Neural progenitor cell (in vitro differentiated cells): ENCODE measurements at places on chromosomes 2 and 18. TPM values are rescaled to one million over a fixed set of nuclear protein-coding genes. Genes with fewer than 3 reads are reported as not detected.

DNA sequence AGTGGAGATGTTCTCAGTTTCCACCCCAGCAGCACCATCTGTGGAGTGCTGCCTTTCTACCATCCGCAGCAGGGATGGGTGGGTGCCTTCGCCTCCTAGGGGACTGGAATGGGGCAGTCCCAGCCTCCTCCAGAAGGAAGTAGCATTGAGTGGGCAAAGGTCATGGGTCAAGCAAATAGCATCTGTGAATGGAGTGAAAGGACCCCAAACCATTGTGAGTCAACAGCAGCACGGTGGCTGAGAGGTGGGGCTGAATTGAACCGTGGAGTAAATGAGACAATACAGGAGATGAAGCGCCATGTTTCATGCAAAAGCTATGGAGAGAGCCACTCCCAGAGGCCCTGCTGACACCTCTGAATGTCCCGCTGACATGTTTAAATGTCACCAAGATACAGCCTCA lies 9.7 kb downstream of the GPR55 start:
- no peak overlapping the region for H3K27ac ChIP-seq
- no peaks in the 10 kb centered on the region for H3K27me3 ChIP-seq
- no peak overlapping the region for H3K4me3 ChIP-seq
- H3K4me1 ChIP-seq, result no peaks in the 10 kb centered on the region
- no peaks in the 10 kb centered on the region for H3K36me3 ChIP-seq

- no peaks in the 10 kb centered on the region for H3K27me3 ChIP-seq
- peaks cover 31% of the 10 kb centered on the region for H3K4me1 ChIP-seq
- no peak for DNase-seq
- H3K27ac ChIP-seq, result no peak overlapping the region
These were observed 237.6 kb downstream of the IKZF2 start for GRCh38 chr2:212913640-212914306.

DNA sequence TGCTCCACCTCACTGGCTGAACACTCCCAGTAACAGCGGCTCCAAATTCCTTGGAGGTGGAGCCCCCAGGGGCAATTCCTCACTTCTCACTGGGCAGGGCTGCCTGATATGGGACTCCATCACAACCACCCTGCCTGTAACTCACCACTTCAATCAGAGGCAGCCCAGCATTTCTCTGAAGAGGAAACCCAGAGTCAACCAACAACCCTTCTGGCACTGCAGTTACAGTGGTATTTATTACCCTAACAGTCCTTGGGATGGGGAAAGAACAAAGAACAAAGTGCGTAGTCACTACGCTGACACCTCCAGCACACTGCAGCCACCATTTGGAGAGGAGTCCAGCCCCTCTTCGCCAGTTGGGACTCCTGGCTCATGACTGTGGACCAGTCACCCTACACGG lies 85.7 kb upstream of the GALNT13 start:
- no peak overlapping the region for H3K4me3 ChIP-seq
- H3K36me3 ChIP-seq, result no peaks in the 10 kb centered on the region
- no peak overlapping the region for H3K27ac ChIP-seq

DNA sequence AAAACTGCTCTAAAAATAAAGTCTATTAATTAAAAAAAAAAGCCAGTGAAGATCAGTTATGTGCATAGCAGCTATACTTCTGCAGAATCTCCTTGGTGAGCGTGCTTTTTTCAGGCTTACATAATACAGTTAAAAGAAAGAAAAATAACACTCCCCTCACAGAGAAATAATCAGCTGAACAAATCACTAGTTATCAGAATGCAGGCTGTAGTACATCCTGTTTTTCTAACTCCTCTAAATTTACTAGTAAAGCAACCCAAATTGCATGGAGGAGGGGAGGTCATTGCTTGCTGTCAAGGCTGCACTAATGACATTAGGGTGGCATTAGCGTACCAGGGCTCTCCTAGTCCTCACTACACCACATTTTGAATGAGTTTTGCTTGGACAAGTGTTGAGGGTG lies 192.2 kb downstream of the PLCL1 start:
- no peak overlapping the region for H3K4me3 ChIP-seq
- no peak overlapping the region for H3K27ac ChIP-seq
- no peaks in the 10 kb centered on the region for H3K27me3 ChIP-seq
- H3K4me1 ChIP-seq, result no peaks in the 10 kb centered on the region
- no peaks in the 10 kb centered on the region for H3K36me3 ChIP-seq

GRCh38 chr2:217433522-217433921 lies 569.3 kb downstream of the TNS1 start:
- peaks cover 33% of the 10 kb centered on the region for H3K4me1 ChIP-seq
- H3K4me3 ChIP-seq, result no peak overlapping the region
- no peak overlapping the region for H3K27ac ChIP-seq
- no peaks in the 10 kb centered on the region for H3K36me3 ChIP-seq
- H3K27me3 ChIP-seq, result no peaks in the 10 kb centered on the region

The EMILIN2 gene
- total RNA-seq, result 2.2 and 10.7 TPM in 2 replicates

The POMC gene
- not detected in 2 replicates for total RNA-seq

The CD28 gene
- total RNA-seq, result not detected in 2 replicates

The C2orf80 gene
- total RNA-seq, result 0.81 TPM in 1 of 2 replicates, not detected in the other

DNA sequence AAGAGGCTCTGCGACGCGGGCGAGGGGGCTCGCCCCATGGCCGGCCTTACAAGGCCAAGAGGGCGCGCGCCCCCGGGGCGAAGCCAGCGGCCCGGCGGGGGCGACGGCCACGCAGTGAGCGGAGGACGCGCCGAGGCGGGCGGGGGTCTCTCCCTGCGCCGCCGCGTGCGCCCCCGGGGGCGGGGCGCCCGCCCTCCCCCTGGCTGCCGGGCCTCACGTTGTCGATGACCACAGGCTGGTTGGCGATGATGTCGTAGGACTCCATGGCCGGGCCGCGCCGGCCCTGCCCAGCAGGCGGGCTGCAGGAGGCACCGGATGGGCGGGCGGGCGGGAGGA lies 250 bp downstream of the ACTR1B start:
- no peak for DNase-seq
- H3K27me3 ChIP-seq, result no peaks in the 10 kb centered on the region
- H3K4me1 ChIP-seq, result peaks cover 17% of the 10 kb centered on the region
- H3K36me3 ChIP-seq, result no peaks in the 10 kb centered on the region
- peak overlapping the region; percentile 69 for H3K4me3 ChIP-seq
- H3K27ac ChIP-seq, result peak overlapping the region; percentile 82

DNA sequence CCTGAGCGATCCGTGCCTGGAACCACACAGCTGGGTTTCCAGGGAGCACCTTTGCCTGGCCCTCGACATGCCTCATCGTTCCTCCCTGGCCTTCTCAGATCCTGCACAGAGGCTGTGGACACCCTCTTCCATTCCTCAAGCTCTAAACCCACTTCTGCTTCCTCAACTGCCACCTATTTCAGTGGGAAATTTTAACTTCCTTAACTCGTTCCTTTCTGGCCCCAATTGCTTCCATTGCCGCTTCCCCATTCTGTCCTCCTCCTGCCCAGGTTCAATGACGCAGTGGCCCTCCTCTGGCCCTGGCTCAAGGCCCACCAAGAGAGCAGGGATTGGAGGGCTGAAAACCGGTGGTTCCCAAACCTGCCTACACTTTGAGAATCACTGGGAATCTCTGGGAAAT lies 4.8 kb upstream of the B3GNT7 start:
- H3K4me3 ChIP-seq, result no peak overlapping the region
- H3K27ac ChIP-seq, result no peak overlapping the region
- no peaks in the 10 kb centered on the region for H3K36me3 ChIP-seq
- H3K4me1 ChIP-seq, result peaks cover 11% of the 10 kb centered on the region

- H3K27ac ChIP-seq, result no peak overlapping the region
- no peaks in the 10 kb centered on the region for H3K4me1 ChIP-seq
- no peaks in the 10 kb centered on the region for H3K27me3 ChIP-seq
- H3K36me3 ChIP-seq, result no peaks in the 10 kb centered on the region
- DNase-seq, result no peak
These were observed 75.5 kb downstream of the TRABD2A start for GRCh38 chr2:84805250-84805958.

The ATF2 gene
- 89.8 and 133 TPM in 2 replicates for total RNA-seq

DNA sequence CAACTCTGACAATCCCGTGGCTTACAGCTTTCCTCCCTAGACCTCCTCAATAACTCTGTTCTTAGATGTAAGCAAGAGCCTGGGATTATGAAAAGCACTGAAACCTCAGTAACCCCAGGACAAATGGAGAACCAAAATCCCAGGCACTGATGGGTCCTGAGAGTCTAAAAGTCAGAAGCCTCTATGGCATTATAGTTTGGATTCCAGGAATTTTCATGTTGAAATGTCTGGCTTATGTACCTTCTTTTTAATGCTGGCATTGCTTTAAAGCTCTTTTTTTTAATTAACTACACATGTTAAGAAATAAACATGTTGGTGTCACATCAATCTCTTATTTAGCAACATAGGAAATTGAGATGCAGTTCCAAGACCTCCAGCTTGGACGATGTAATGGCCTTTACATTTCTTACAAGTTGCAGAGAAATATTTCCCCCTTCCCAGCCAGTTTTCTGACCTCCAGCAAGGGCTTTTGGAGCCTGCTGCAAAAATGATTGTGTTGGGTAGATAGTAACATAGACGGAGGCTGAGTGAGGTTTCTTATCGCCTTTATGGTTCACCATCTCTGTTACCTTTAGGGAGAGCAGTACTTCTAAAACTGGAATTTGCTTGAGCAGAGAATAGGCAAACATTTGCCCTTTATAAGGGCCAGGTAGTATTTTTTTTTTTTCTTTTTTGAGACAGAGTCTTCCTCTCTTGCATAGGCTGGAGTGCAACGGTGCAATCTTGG lies 84.8 kb upstream of the RASGRP3 start:
- H3K4me3 ChIP-seq, result no peak overlapping the region
- H3K27ac ChIP-seq, result no peak overlapping the region
- H3K27me3 ChIP-seq, result no peaks in the 10 kb centered on the region

GRCh38 chr2:180705551-180705950 lies 274.9 kb upstream of the UBE2E3 start:
- H3K27me3 ChIP-seq, result no peaks in the 10 kb centered on the region
- no peaks in the 10 kb centered on the region for H3K36me3 ChIP-seq
- no peak for DNase-seq
- H3K27ac ChIP-seq, result no peak overlapping the region

- no peaks in the 10 kb centered on the region for H3K36me3 ChIP-seq
- H3K27ac ChIP-seq, result peak overlapping the region; percentile 73
- H3K4me1 ChIP-seq, result peaks cover 39% of the 10 kb centered on the region
- H3K4me3 ChIP-seq, result no peak overlapping the region
- DNase-seq, result no peak
- no peaks in the 10 kb centered on the region for H3K27me3 ChIP-seq
These were observed 30.0 kb upstream of the IGFBP2 start for GRCh38 chr2:216603010-216603883.

The PLGLB1 gene
- total RNA-seq, result 1.6 and 2.4 TPM in 2 replicates

The ACP1 gene
- total RNA-seq, result 173 and 236 TPM in 2 replicates

The NCKAP5 gene
- 0.43 and 0.47 TPM in 2 replicates for total RNA-seq

GRCh38 chr18:35497027-35497369 lies 762 bp downstream of the INO80C start:
- DNase-seq, result no peak
- H3K27ac ChIP-seq, result no peak overlapping the region
- peaks cover 24% of the 10 kb centered on the region for H3K4me1 ChIP-seq

The ADGRF3 gene
- 0.04 and 0.06 TPM in 2 replicates for total RNA-seq

DNA sequence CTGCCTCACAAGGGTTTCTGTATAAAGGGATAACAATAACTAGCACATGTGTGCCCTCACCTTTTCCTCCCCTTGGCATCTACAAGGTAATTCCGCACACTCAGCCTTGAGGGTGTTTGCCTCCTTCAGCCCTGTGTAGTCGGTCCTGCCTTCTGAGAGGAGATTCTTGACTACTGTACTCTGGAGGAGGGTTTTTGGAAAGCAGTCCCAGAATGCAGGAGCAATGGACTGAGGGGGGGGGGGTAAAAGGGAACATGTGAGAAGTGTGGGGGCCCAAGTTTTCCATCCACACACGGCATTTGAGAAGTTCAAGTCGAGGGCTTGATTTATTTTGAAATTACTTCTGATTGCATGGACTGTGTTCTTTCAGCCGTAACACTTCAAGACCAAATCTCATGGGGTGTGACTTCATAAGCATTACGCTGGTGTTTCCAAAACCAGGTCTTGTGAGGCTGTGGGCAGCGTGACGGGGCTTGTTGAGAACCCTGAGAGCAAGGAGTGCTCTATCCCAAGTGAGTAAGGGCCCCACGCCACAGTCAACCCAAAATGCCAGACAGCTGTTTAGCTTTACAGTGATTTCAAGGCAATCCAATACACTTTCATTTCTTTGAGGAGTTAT lies 198.7 kb upstream of the MEIS1 start:
- H3K36me3 ChIP-seq, result no peaks in the 10 kb centered on the region
- no peak overlapping the region for H3K27ac ChIP-seq
- no peak for DNase-seq
- H3K4me3 ChIP-seq, result no peak overlapping the region

- DNase-seq, result no peak
- no peak overlapping the region for H3K4me3 ChIP-seq
- H3K27me3 ChIP-seq, result no peaks in the 10 kb centered on the region
- no peak overlapping the region for H3K27ac ChIP-seq
These were observed 687.8 kb upstream of the DDX18 start for GRCh38 chr2:117126656-117127055.

DNA sequence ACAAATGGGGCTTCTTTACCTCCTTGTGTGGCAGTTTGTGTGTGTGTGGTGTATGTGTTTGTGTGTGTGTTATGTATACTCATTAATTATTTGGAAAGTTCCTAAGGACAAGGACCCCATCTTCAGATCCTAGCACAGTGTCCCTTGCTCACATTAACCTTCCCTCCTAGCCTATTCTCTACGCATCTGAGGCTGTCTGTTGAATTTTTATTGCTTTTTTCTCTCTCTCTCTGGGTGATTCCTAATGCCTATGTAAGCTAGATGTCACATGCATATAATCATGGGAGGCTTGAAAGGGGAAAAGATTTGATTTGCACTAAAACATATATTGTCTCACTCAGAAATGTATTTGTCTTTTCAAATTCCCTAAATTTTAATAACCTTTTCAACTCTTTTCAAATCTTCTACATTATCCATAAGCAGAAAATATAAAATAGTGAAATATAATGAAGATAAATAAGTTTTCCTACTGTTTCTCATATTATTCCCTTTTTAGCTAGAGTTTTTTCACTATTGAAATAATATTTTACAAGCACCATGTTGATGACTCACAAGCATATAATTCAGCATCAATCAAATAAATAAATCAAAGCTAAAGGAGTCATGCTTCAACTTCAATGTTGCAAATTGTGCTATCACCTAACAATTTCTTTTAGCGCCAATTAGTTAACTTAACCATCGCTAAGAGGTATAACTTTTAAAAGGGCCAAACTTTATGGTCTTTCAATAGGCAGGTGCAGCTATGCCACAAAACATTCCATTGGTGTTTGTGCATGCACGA lies 199.0 kb upstream of the ERBB4 start:
- no peaks in the 10 kb centered on the region for H3K4me1 ChIP-seq
- no peaks in the 10 kb centered on the region for H3K27me3 ChIP-seq
- no peak for DNase-seq
- no peak overlapping the region for H3K27ac ChIP-seq
- H3K36me3 ChIP-seq, result no peaks in the 10 kb centered on the region

GRCh38 chr18:26386002-26386401 lies 159.8 kb downstream of the TAF4B start:
- no peak for DNase-seq
- H3K27me3 ChIP-seq, result no peaks in the 10 kb centered on the region
- H3K36me3 ChIP-seq, result no peaks in the 10 kb centered on the region
- no peaks in the 10 kb centered on the region for H3K4me1 ChIP-seq
